Psoas muscle (tissue), 8 donors: ENCODE measurements at places on chromosomes 11 and 22. TPM values are rescaled to one million over a fixed set of nuclear protein-coding genes. Genes with fewer than 3 reads are reported as not detected.

Gene WDR74
- 92.5 TPM for polyA plus RNA-seq

Gene TRIM49
- not detected for polyA plus RNA-seq

Gene RASD2
- polyA plus RNA-seq = 2.0 TPM

Gene MFNG
- 4.3 TPM for polyA plus RNA-seq

Gene RIMBP3C
- 0.01 TPM for polyA plus RNA-seq

Gene KIF18A
- 0.49 TPM for polyA plus RNA-seq

Gene KBTBD4
- polyA plus RNA-seq = 19.1 TPM

Gene SCUBE2
- 4.3 TPM for polyA plus RNA-seq

Gene TMPRSS13
- polyA plus RNA-seq = not detected

Gene GTPBP1
- polyA plus RNA-seq = 24.3 TPM

Gene CNGA4
- polyA plus RNA-seq = 0.21 TPM

Gene SLN
- 2,485 TPM for polyA plus RNA-seq

Gene OR4D10
- polyA plus RNA-seq = not detected

Gene IFT27
- polyA plus RNA-seq = 5.6 TPM

Gene APOA5
- not detected for polyA plus RNA-seq

Gene ZBTB16
- 12.0 TPM for polyA plus RNA-seq

Gene MCHR1
- polyA plus RNA-seq = 0.08 TPM

Gene NF2
- polyA plus RNA-seq = 19.3 TPM

Gene DKK3
- polyA plus RNA-seq = 2.8 TPM

Gene SLC25A45
- 3.7 TPM for polyA plus RNA-seq

Gene OR10V1
- polyA plus RNA-seq = not detected

Gene OR10S1
- not detected for polyA plus RNA-seq
